Stimulated activated CD8-positive, alpha-beta memory T cell treated with anti-CD3 and anti-CD28 coated beads, Interleukin-4, amount 100 ng/mL, for 4 hours (primary cell): ENCODE measurements at places on chromosomes 7 and 10.

GRCh38 chr7:141915565-141915964 is 634 bp upstream of the OR9A4 start:
- no peak for DNase-seq

DNA sequence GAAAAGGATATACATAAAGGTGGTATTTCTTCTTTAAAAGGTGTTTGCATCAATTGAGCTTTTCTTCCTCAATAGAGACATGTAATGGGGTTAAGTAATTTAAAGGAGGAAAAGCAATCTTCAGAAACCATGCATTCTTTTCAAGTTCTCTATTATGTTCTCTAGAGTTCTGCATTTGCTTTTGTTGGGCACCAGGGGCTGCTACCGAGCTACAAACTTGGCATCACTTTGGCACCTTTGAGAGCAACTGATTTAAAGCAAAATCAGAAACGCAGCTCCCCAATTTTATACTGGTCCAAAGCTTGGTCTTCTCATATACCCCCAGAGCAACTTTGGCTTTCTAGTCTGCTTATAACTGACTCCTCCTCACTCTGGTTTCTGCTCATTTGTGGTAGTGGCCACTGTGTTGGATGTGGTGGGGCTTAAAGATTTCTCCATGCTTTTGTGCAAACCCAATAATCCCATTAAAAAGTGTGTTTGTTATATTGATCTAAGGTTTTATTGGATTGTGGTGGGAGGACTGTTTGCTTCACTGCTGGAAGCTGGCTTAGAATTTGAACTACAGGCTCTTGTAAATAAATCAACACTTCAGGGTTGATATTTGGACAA is 712.1 kb downstream of the PHTF2 start:
- DNase-seq: no peak

- no peak for DNase-seq
Measured at GRCh38 chr7:106840342-106840741, 24.7 kb upstream of the PIK3CG start.

DNA sequence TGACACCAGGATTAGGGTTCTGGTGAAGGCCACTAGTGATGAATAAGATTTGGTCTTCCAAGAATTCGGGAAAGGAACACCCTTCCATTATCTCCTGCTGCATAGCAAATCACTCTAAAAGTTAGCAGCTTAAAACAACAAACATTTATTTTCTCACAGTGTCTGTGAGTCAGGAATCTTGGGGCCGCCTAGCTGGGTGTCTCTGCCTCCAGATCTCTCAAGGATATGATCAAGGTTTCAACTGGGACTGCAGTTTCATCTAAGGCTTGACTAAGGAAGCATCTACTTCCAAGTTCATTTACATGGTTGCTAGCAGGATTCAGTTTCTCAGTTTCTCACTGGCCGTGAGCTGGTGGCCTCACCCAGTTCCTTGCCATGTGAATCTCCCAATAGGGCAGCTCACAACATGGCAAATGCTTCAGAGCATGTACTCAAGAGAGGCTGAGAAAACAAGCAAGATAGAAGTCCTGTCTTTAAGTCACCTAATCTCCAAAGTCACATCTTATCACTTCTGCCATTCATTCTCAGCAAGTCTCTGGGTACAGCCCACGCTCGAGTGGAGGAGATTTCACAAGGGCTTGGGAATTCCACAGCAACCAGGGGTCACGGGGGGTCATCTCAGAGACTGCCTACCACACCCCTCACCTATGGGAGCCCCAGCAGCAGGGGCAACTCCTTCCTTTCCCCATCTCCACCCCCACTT is 26.8 kb downstream of the TLX1 start:
- DNase-seq: no peak

DNA sequence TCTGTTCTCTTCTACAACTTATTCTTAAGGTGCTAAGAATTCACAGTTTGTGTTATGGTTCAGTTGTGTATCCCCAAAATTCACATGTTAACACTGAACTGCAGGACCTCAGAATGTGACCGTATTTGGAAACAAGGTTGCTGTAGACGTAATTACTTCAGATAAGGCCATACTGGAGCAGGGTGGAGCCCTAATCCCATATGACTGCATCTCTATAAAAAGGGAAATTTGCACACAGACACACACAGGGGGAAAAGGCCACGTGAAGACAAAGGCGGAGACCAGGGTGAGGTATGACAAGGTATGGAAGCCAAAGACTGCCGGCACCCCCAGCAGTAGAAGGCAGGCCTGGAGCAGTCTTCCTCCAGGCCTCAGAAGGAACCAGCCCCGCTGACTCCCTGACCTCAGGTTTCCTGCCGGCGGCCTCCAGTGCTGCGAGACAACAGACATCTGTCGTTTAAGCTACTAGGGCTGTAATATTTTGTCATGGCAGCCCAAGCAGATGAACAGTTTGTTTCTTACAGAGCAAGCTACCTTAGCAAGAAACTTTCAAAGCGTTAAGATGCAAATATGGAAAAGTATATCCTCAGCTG is 98.7 kb downstream of the PROSER2 start:
- DNase-seq: no peak

- no peak for DNase-seq
Measured at GRCh38 chr7:116400522-116400921, 99.0 kb upstream of the CAV2 start.

DNA sequence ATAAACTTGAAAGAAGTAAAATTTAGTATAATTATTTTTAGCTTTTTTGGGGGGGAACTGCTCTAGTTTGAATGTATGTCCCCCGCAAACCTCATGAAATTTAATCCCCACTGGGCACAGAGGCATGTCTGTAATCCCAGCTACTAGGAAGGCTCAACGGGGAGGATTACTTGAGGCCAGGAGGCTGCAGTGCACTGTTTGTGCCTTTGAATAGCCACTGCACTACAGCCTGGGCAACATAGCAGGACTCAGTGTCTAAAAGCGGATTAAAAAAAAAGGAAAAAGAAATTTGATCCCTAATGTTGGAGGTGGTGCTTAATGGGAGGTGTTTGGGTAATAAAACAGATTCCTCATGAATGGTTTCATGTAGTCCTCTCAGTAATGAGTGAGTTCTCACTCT is 43.1 kb upstream of the PHF14 start:
- no peak for DNase-seq

DNA sequence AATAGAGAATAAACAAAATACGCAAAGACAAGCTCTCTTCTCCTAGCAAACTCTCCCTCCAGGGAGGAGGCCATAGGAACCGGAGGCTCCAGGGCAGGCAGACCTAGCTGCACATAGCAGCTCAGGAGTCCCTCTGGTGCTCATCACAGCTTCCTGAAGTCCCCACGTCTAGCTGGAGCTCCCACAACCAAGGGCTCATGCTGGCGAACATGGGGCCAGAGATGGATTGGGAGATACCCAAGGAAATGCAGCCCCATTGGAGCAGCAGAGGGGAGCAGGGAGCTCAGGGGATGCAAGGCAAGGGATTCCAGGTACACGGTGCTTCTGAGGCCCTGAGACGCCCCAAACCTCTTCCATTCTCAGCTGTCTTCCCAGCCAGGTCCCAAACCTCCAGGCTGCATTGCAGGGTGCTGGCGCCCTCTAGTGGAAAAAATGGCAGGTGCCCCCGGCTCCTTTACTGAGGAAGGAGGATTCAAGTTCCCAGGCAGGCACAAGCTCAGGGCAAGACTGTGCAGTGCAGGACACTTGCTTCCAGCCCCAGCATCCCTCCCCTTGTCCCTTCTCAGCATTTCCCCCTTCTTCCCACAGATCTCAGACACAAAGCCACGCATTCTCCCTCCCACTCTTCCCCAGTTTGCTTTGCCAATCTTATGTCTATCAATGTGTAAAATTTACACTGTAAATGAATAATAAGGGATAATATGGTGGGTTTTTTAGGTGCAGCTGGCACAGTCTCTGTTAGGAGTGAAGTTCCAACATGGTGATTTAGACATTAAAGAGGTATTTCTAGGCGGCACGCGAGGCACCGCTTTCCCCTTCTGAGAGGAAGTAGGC is 46.2 kb downstream of the GPAM start:
- DNase-seq: peak; percentile 20

DNA sequence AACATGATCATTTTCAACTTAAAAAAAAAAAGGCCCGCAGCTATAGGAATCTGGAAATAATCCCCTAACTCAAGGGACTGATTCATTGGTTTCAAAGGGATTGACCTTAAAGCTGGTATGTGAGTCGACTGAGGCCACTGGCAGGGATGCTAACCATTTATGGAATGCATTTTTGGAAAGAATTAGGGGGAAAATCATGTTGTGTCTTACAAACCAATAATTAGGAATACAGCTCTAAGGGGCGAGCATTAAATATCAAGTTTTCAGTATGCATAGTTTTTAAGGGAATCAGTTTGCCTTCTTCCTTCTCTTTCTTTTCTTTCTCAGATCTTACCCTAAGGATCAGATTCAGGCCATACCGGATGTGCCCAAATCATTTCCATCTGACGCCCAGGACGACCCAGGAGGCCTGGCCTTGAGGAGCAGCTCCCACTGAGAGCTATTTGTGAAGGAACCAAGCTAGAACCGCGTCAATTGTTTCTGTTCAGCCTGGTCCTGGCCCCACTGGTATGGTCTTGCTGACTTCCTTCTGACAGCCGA is 48.7 kb downstream of the BPGM start:
- no peak for DNase-seq

DNA sequence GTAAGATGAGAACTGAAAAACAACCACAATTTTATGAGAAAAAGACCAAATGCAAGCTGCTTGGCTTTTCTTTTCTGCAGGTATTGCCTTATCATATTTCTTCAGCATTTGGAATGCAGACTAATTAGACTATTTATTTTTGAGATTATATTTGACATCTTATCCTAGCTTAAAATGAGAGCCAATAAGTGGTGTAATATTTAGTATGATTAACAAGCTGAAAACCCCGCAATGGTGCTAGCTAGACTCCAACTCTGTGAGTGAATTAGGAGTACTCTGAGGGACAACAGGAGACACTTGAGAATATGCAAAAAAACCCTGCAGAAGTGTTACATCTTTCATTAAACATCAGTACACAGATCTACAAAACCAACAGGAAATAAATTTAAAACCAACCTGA is 180.3 kb upstream of the MEOX2 start:
- no peak for DNase-seq

GRCh38 chr7:123797673-123798531 is 47.1 kb upstream of the HYAL4 start:
- no peak for DNase-seq

DNA sequence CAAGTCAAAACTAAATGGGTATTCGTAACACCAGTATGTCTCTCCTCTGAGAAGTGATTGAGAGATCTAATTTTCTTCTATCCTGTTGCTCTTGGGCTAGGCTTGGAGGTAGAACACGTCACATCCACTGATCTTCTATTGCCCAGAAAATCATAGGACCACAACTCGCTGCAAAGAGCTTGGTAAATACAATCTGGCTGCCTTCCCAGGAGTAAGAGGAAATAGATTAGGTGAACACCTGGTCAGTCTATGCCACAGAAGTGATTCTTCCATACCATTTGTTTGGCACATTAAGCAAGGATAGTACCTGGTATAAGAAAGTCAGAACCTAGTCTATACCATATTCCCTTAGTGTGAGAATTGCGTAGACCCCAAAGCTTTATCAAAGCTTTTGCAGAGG is 129.3 kb upstream of the PHYHIPL start:
- DNase-seq: no peak

- DNase-seq: peak; percentile 3
Measured at GRCh38 chr7:35424869-35425495, 171.1 kb upstream of the TBX20 start.

- DNase-seq: no peak
Measured at GRCh38 chr7:32936689-32937088, 20.6 kb upstream of the FKBP9 start.

- no peak for DNase-seq
Measured at GRCh38 chr7:27895551-27895950, 155.6 kb downstream of the TAX1BP1 start.

GRCh38 chr10:100303724-100304319 is 17.3 kb upstream of the BLOC1S2 start:
- DNase-seq: no peak

- no peak for DNase-seq
Measured at GRCh38 chr7:23544913-23545354, 13.2 kb upstream of the TRA2A start.

GRCh38 chr7:105512415-105512814 is 9.7 kb downstream of the PUS7 start:
- no peak for DNase-seq

DNA sequence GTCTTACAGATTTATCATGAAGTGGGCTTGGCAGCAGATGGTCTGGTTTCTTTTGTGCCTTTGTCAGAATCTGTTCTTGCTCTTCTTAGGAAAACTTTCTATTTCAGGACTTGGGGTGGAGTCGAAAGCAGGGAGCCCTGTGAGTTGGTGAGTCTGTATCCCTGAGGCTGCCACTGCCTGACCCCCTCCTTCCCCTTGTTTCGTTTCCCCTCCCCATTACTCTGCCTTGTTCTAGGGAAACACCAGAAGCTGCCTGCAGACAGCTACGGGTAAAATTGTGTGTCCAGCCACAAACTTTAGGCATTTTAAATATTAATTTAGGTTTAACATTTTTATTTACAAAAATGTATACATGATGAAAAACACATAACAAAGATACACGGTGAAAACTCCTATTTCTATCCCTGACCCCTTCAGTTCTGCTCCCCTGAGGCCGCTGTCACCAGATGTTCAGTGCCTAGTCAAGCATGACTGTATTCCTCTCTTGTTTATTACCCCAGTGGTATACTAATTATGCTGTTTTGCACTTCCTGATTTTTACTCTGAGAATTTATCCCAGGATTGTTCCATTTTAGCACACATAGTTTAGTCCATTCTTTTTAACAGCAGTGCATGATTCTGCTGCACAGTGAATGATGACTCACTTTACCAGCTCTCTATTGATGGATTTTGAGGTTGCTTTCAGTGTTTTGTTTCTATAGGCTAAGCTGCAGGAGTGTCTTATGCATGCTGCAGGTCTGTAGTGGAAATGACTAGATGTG is 9.1 kb downstream of the TSPAN14 start:
- DNase-seq: no peak

- no peak for DNase-seq
Measured at GRCh38 chr7:77820967-77821366, 22.4 kb downstream of the PHTF2 start.

- no peak for DNase-seq
Measured at GRCh38 chr10:78316451-78316931, 282.8 kb downstream of the RPS24 start.
